ENCODE measurements at places on chromosomes 4 and X.
A peak's percentile ranks its signal among the peaks of the same experiment; 100 is the strongest.

- DNase-seq, result no peak
Measured at GRCh38 chrX:10393241-10393640, 227.1 kb downstream of the MID1 start.

GRCh38 chr4:172308078-172308477 is 494.9 kb downstream of the GALNTL6 start:
- DNase-seq, result no peak

- DNase-seq, result no peak
Measured at GRCh38 chr4:24321616-24322015, 262.7 kb downstream of the DHX15 start.

DNA sequence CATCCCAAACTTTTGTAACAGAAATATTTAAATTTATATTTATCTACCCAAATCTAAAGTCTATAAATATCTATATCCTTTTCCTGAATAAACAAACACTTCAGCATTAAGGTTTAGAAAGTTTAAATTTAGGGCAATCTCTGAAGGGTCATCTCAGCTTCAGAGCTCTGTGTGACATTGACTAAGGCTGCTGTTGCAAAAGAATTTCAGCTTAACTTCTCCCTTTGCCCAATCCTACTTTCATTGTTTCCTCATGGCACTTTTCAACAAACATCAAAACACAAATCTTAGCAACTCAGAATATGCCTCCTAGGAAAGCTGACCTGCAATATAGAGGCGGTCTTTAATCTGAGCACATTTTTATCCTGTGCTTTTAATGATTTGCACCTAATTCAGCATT is 79.7 kb upstream of the BANK1 start:
- no peak for DNase-seq

GRCh38 chr4:168631241-168632162 is 134.7 kb downstream of the PALLD start:
- peak; percentile 72 for DNase-seq

- DNase-seq, result no peak
Measured at GRCh38 chrX:43679778-43680177, 23.7 kb downstream of the MAOA start.

DNA sequence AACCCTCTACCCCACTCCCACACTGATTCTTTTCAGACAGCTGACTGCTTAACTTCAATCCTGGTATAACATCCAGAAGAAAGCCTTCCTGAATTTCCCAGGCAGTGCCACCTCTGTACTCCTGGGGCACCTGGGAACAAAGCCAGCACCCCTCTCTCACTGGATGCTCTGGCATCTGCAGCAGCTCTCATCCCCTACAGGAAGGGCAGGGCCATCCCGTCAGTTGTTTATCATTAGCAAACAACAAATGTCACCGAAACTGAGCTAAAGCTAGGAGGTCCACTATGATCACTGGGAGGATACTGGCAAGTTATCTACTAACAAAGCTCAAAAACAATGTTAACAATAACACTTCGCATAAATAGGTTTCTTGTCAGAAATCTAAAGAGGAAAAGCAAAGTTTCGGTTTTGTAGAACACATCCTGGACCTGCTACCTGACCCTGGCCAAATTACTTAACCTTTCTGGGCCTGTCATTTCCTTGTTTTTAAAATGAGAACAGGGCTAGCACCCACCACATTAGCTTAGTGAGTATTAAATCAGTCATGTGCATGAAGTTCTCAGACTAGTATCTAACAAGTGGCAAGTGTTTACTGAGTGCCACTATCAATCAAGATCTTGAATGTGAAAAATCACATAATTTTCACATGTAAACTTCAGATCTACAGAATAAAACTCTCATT is 86.6 kb downstream of the NR3C2 start:
- no peak for DNase-seq

GRCh38 chrX:51776851-51777250 is 33.6 kb downstream of the GSPT2 start:
- no peak for DNase-seq

DNA sequence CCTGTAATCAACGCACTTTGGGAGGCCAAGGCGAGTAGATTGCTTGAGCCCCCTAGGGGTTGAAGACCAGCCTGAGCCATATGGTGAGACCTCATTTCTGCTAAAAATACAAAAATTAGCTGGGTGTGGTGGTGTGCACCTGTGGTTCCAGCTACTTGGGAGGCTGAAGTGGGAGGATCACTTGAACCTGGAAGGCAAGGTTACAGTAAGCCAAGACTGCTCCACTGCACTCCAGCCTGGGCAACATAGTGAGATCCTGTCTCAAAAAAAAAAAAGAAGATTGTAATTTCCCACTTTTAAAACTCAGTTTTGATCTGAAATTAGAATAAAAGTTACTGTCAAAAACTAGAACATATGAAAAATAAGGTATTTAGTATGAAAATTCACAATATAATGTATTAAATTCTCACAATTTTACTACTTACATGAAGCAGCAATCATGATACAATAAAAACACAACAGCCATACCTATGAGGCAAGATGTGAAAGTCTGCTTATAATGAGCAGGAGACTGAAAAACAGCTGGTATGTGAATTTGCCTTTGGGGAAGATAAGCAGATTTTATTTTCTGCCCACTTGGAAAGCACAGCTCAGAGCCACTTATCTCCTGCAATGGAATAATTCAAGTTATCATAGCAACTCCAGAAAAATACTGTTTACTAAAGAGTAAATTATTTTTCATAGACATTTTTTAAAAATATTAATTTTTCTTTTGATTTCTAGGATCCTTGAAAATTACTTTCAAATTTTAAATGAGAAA is 50.6 kb downstream of the ZGRF1 start:
- no peak for DNase-seq

- DNase-seq, result no peak
Measured at GRCh38 chr4:127203562-127204200, 429.1 kb upstream of the INTU start.

GRCh38 chrX:19629541-19629940 is 114.2 kb upstream of the MAP3K15 start:
- no peak for DNase-seq

GRCh38 chr4:1377606-1378261 is 28.5 kb downstream of the NKX1-1 start:
- DNase-seq, result no peak

- no peak for DNase-seq
Measured at GRCh38 chr4:173821876-173822275, 291.8 kb upstream of the HAND2 start.

DNA sequence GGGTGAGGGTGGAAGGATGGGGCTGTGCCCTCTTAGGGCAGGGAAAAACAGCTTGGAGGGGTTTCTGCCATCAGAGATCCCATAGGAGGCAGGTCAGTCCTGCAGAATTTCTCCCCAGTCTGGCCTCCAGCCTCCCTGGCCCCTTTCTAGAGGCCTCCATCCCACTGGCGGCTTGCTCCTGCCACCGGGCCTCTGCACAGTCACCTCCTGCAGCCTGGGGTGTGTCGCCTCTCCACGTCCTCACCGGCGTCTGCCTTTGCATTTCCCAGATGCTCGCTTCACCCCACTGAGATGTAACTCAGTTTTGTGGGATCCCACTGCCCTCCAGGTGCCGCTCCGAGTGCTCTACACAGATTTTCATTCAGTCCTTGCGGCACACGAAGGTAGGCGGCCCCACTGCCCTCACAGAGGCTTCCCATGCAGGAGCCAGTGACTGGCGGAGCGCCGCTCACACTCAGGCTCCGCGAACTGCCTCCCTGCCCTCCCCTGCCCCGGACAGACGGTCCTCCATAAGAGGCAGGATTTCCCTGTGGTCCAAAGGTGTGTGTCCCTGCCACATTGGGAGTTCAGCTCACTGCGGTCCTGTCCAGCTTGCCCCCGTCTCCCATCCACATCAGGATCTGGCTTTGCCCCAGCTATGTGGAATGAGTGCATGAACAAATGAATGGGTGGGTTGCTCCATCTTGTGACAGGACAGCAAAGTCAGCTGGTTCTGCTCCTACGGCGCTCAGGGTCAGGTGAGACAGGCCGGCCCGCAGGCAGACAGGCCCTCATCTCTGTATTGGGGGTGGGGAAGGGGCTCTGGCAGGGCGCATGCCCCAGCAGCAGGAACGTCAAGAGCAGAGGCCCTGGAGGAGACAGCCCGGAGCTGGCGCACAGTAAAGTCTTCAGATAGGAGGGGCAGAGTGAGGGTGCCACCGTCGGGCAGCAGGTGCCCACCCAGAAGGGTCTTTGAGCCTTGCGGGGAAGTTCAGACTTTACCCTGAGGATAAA is 2.7 kb upstream of the TMEM271 start:
- DNase-seq, result no peak
